ENCODE measurements at places on chromosomes 5 and 9.

DNA sequence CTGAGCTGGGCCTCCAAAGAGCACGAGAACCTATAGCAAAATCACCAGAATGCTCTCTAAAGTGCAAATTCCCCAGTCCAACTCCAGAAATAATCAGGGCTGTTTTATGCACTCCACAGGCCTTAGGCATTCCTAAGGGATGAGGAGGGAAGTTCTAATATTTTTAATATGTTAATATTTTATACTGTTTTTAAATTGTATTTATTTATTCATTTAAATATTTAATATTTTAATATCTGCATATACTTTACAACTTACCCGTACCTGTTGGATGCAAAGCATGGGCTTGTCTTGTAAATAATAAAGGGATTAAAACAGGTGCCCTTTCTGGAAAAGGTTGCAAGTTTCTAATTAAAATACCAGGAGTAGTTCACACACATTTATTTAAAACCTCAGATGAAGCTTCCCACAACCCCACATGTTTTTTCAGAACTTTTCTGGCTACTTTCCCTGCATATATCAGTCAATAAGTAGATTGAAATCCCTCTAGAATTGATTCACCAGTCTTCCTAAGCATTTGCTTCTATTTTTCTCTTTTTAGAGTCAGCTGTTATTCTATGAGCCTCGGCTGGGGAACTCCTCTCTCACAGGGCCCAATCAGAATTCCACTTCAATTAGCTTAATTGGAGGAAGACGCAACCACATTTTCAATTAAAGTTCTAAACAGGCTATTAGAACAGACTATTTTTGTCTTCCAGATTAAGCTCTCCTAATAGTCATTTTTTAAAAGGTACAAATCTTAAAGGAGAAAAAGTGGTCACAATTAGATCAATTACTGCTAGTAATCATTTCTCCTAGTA lies 140.8 kb downstream of the CDH6 start:
- H3K27me3 ChIP-seq = no peaks in the 10 kb centered on the region
- H3K36me3 ChIP-seq = no peaks in the 10 kb centered on the region
- H3K4me1 ChIP-seq = no peaks in the 10 kb centered on the region
- H3K4me3 ChIP-seq = no peak overlapping the region
- no peak overlapping the region for H3K27ac ChIP-seq

- no peaks in the 10 kb centered on the region for H3K36me3 ChIP-seq
- H3K4me1 ChIP-seq = no peaks in the 10 kb centered on the region
- no peak overlapping the region for H3K4me3 ChIP-seq
- H3K27ac ChIP-seq = no peak overlapping the region
Observed at GRCh38 chr5:64532657-64533056, 26.8 kb downstream of the RGS7BP start.

GRCh38 chr9:18350995-18351595 lies 122.9 kb upstream of the ADAMTSL1 start:
- H3K27me3 ChIP-seq = no peaks in the 10 kb centered on the region
- no peaks in the 10 kb centered on the region for H3K36me3 ChIP-seq
- no peaks in the 10 kb centered on the region for H3K4me1 ChIP-seq
- no peak overlapping the region for H3K27ac ChIP-seq
- H3K4me3 ChIP-seq = no peak overlapping the region

- no peak for DNase-seq
- H3K27ac ChIP-seq = no peak overlapping the region
- no peaks in the 10 kb centered on the region for H3K36me3 ChIP-seq
- no peaks in the 10 kb centered on the region for H3K27me3 ChIP-seq
- H3K4me3 ChIP-seq = no peak overlapping the region
- H3K4me1 ChIP-seq = peaks cover 6% of the 10 kb centered on the region
Observed at GRCh38 chr5:164119806-164120447, 614.5 kb downstream of the MAT2B start.

- no peak overlapping the region for H3K4me3 ChIP-seq
- peak; percentile 33 for DNase-seq
- H3K27ac ChIP-seq = no peak overlapping the region
- no peaks in the 10 kb centered on the region for H3K4me1 ChIP-seq
Observed at GRCh38 chr9:27247756-27248155, 49.2 kb downstream of the EQTN start.

DNA sequence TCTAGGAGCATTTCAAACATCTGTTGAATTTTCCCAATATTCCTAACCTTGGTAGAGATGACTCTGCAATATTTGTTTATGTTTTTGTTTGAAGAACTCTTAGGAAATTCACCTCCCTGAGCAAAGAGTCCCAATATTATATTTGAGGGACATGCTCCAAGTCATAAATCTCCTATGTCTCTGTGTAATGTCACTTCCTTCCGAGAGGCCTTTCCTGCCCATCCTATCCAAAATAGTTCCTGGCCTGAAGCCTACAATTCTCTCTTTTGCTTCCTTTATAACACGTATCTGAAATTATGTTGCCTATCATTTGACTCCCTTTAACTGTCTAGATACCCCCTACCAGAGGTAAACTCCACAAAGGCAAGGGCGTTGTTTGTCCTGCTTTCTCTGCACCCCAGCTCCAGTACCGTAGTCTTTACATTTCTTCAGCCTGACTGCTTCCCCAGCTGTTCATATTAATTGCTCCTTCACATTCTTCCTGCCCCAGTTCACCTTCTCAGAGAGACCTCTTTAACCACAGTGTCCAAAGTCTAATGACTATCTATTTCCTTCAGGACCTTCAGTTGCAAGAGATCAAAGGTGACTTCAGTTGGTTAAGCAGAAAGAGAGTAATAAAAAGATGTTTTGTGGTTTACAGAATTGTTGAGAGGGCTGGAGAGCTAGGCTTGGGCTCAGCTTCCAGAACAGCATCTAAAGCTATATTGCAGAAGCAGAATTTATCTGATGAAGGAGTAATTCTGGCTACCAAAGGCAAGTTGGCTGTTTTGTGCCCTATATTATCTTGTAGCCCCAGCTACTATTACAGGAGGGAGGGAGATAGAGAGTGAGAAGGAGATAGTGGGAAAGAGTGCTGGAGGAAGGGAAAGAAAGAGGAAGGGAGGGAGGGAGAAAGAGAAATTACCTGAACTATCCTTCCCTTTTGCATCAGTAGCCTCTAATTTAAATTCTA lies 109.3 kb upstream of the TMEM161B start:
- no peak overlapping the region for H3K27ac ChIP-seq
- H3K27me3 ChIP-seq = no peaks in the 10 kb centered on the region
- H3K36me3 ChIP-seq = no peaks in the 10 kb centered on the region
- H3K4me1 ChIP-seq = peaks cover 3% of the 10 kb centered on the region

DNA sequence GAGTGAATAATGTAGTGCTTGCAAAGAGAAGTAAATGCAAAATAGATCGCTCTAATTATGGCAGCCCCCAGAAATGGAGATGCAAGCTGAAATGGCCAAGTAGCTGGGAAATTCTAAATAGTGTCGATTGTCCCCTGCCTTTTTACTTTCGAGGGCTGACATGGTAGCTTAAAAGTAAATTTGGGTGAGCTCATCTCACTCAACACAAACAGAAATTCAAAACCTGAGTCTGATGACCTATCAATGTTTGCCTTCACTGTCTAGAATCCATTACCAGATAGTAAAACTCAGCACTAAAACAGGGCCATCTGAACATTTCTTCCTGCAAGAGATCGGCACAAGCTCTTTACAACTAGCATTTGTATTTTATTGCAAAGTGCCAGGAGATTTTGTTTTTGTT lies 7.0 kb upstream of the LHX2 start:
- H3K4me3 ChIP-seq = no peak overlapping the region
- H3K36me3 ChIP-seq = peaks cover 5% of the 10 kb centered on the region
- DNase-seq = no peak
- no peak overlapping the region for H3K27ac ChIP-seq
- H3K4me1 ChIP-seq = peaks cover 12% of the 10 kb centered on the region

DNA sequence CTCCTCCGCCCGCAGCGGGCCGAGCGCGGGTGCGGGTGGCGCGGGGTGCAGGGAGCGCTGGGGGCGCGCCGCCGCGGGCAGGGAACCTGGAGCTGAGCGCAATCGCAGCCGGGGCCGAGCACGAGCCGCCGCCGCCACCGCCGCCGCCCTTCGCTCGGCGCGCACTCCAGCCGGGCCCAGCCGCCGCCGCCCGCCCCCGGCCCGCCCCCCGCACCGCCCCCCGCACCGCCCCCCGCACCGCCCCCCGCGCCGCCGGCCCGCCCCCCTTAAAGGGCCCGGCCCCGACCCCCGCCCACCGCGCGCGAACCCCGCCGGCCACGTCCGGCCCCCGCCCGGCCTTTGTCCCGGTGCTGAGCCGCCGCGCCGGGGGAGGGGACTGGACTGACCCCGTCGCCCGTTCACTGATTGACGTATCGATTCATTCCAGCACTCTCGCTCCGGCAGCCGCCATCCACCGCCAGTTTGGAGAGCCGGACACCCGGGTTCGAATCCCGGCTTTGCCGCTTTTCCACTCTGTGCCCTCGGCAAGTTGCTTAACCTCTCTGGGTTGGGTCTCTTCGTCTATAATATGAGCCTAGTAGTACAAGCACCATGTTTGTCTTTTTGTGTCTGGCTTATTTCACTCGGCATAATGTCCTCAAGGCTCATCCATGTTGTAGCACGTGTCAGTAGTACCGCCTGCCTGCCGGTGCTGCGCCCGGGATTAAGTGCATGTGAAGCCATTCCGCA lies at the start of gene SH3PXD2B:
TSS of gene SH3PXD2B (minus strand) at position 168 of the 729 bp plus-strand sequence. CDS start 173 bp downstream, outside the sequence.
- DNase-seq = peak; percentile 62
- no peak within 1 kb of the TSS for H3K27ac ChIP-seq
- peaks cover 12% of the 10 kb centered on the region for H3K4me1 ChIP-seq
- H3K4me3 ChIP-seq = peak within 1 kb of the TSS; percentile 63

- no peak overlapping the region for H3K4me3 ChIP-seq
- no peaks in the 10 kb centered on the region for H3K36me3 ChIP-seq
- H3K4me1 ChIP-seq = no peaks in the 10 kb centered on the region
Observed at GRCh38 chr5:6405591-6405990, 27.2 kb upstream of the MED10 start.

DNA sequence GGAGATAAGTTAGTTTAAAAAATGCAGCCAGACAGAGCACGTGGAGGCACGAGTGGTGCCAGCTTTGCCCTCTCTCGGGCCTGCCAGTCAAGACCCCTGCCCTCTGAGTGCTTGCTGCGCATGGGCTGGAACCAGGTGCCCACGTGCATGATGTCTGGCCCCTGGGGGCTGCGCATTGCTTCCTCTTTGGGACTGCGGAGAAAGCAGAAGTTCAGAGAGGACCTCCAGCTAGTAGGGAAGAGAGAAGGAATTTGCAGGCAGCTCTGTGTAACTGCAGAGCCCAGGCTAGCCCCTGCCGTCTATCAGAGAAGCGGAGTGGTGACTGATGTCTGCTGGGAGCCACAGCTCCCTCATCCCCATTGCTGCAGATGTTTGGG lies 9.7 kb upstream of the RNU6ATAC start:
- no peak overlapping the region for H3K27ac ChIP-seq
- H3K36me3 ChIP-seq = no peaks in the 10 kb centered on the region
- H3K4me3 ChIP-seq = no peak overlapping the region

GRCh38 chr9:37623267-37623666 lies 27.5 kb upstream of the FRMPD1 start:
- H3K27ac ChIP-seq = no peak overlapping the region
- H3K4me1 ChIP-seq = no peaks in the 10 kb centered on the region
- H3K36me3 ChIP-seq = no peaks in the 10 kb centered on the region
- DNase-seq = no peak
- peaks cover 8% of the 10 kb centered on the region for H3K27me3 ChIP-seq

- H3K4me3 ChIP-seq = peak overlapping the region; percentile 37
- peaks cover 36% of the 10 kb centered on the region for H3K4me1 ChIP-seq
- H3K27ac ChIP-seq = no peak overlapping the region
- no peaks in the 10 kb centered on the region for H3K27me3 ChIP-seq
Observed at GRCh38 chr9:135907006-135907430, 328 bp downstream of the CAMSAP1 start.

- no peak overlapping the region for H3K27ac ChIP-seq
- peaks cover 10% of the 10 kb centered on the region for H3K27me3 ChIP-seq
- H3K4me1 ChIP-seq = no peaks in the 10 kb centered on the region
- no peak overlapping the region for H3K4me3 ChIP-seq
- H3K36me3 ChIP-seq = peaks cover 1% of the 10 kb centered on the region
- no peak for DNase-seq
Observed at GRCh38 chr5:159543326-159543725, 213.0 kb upstream of the IL12B start.

DNA sequence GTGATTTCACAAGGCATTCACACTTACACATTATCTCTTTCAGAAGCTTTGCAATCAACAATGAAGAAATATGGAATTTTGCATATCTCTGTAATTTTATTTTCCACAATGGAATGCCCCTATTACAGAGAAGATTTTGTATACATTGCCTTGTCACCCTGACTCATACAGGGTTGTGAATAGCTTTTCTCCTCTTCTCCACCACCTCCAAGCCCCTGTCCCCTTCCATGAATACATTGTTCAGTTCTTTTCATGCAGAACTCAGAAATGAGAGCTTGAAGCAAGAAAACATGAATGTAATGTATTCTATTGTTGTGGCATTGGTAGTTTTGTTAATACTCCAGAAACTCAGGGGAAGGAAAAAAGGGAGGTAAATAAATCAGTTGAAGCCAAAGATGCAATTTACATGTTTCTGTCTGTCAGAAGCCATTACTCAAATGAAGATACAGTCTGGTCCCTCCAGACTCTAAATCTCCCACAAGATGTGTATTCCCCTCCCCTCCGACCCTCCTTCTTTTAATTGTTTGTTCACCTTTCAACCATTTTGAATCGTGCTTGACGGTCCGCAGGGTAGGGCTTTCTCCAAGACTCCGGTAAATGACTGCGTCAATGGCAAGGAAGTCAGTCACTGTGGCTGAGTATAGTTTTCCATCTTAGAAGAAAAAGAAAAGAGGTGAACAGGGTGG lies 86.1 kb downstream of the SEMA6A start:
- H3K27ac ChIP-seq = no peak overlapping the region
- DNase-seq = no peak
- no peak overlapping the region for H3K4me3 ChIP-seq
- no peaks in the 10 kb centered on the region for H3K4me1 ChIP-seq
- no peaks in the 10 kb centered on the region for H3K36me3 ChIP-seq

GRCh38 chr5:172630482-172630881 lies 10.6 kb upstream of the NEURL1B start:
- peaks cover 40% of the 10 kb centered on the region for H3K27me3 ChIP-seq
- H3K36me3 ChIP-seq = no peaks in the 10 kb centered on the region
- no peak overlapping the region for H3K27ac ChIP-seq
- H3K4me3 ChIP-seq = no peak overlapping the region
- H3K4me1 ChIP-seq = no peaks in the 10 kb centered on the region

GRCh38 chr9:97983589-97984187 lies 547 bp downstream of the ANP32B start:
- H3K27ac ChIP-seq = peak overlapping the region; percentile 95
- H3K27me3 ChIP-seq = no peaks in the 10 kb centered on the region
- H3K36me3 ChIP-seq = peaks cover 13% of the 10 kb centered on the region
- peak overlapping the region; percentile 85 for H3K4me3 ChIP-seq
- peak; percentile 65 for DNase-seq
- peaks cover 61% of the 10 kb centered on the region for H3K4me1 ChIP-seq

- H3K36me3 ChIP-seq = no peaks in the 10 kb centered on the region
- no peak for DNase-seq
- no peak overlapping the region for H3K4me3 ChIP-seq
- no peak overlapping the region for H3K27ac ChIP-seq
Observed at GRCh38 chr5:44933686-44934085, 124.9 kb downstream of the MRPS30 start.

DNA sequence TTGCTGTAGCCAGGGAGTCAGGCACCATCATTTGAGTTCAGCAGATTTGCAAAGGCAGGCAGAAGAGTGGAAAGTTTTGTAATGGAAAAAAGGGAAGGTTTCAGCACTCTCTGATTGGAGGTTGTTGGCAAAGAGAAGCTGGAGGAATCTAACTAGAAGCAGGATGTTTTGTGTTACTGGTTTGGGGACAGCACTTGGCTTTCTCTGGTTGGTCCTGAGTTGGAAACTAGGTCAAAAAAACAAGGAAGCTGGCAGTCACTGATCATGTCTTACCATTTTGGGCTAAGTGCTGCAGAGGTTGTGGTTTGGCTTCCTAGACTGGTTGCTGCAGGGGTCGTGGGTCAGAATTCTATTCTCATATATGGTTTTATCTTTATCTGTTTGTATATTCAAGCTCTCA lies 189.8 kb downstream of the DRD1 start:
- no peak overlapping the region for H3K27ac ChIP-seq
- H3K36me3 ChIP-seq = no peaks in the 10 kb centered on the region
- DNase-seq = no peak
- H3K4me3 ChIP-seq = no peak overlapping the region
